Bone marrow (tissue), 2 donors: ENCODE measurements at places on chromosomes 1 and 21.

- no peak for DNase-seq
Measured at GRCh38 chr1:208141610-208142192, 102.5 kb downstream of the PLXNA2 start.

- DNase-seq = no peak
Measured at GRCh38 chr1:202172015-202172355, 11.6 kb upstream of the PTPN7 start.

- DNase-seq = no peak
Measured at GRCh38 chr21:46035809-46036695, 54.5 kb downstream of the COL6A1 start.

DNA sequence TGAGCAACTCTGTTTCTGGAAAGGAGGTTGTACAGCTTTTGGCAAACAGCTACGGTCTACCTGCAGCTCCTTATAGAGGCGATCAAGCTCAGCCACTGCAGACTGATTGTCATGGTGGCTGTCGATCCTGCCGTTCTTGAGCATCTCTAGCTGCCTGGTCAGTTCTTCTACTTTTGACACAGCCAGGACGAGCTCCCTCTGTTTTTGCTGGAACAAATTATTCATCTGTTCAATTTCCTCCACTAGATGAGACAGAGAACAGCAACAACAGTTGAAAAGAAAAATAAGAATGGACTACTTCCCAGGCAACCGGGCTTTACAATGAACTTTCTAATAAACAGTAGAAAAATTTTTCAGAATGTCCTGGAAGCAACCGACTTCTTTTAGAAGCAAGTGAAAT, 42.5 kb downstream of the TP53BP2 start:
- DNase-seq = no peak

DNA sequence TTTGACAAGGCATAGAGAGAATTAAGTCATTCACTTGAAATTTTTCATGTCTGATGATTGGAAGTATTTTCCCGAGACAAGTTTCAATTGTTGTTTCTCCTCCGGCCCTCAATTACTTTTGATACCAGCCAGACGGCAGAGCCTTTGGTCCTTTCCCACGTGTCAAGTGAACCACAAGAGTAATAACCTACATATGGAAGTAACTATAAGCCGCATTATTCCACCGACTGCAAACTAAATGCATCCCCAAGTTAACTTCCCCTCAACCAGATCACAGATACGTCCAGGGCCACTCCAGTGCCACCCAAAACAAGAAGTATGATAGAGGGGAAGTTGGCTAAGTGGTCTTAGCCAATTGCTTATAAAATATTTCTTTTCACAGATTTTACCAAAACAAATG, 20.2 kb downstream of the COLGALT2 start:
- DNase-seq = no peak

DNA sequence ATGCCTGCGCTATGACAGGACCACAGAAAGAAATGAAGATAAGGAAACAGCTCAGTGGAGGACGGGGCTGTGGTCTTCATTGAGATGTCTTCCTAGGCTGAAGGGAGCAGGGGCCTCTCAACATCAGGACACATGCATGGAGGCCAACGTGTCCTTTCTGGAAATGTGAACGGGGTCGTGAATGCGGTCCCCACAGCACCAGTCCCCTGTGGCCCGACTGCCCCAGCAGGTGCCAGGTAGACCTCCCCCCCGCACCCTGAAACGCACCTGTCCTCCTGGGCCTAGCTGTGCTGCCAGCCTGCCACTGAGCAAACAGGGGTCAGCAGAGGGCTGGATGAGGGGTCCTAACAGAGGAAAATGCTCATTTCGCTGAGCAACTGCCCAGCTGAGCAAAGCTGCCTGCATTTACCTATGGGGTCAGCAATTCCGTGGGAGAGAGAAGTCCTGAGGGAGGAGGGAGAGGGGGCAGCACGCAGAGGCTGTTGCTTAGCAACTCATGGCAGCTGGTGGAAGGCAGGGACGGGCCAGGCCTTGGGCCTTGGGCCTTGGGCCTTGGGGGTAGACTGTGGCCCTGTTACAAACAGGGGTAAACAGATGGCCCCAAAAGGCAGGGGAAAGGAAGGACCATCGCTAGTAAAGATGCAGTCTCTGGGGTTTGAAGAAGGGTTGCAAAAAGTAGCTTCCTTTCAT, 77.4 kb downstream of the NPHP4 start:
- DNase-seq = no peak

DNA sequence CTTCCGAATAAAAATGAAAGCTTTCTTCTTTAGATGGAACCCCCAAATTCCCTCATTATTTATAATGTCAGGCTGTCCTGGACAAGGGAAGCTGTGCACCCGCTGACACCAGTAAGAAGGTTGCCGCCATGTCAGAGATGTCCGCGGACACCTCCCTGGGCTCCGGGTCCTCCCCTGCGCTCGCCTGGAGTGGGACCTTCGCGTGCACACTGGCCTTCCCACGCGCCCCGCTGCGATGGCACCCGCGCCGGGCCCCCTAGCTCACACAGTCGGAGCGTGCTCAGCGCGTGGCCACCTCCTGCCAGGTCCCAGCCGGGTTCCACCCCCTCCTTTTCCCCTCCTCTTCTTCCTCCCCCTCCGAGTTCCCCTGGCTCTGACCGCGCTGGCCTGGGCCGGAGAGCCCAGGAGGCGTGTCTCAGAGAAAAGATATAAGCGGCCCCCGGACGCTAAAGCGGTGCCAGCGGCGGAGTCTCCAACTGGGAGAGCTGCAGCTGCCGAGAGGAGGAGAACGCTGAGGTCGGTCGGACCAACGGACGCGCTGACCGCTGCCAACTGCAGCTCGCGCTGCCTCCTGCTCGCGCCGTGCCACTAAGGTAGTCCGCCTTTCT, at the start of gene G0S2:
TSS of gene G0S2 (plus strand) at position 456 of the 608 bp plus-strand sequence. CDS start 273 bp downstream, outside the sequence.
- DNase-seq = no peak

DNA sequence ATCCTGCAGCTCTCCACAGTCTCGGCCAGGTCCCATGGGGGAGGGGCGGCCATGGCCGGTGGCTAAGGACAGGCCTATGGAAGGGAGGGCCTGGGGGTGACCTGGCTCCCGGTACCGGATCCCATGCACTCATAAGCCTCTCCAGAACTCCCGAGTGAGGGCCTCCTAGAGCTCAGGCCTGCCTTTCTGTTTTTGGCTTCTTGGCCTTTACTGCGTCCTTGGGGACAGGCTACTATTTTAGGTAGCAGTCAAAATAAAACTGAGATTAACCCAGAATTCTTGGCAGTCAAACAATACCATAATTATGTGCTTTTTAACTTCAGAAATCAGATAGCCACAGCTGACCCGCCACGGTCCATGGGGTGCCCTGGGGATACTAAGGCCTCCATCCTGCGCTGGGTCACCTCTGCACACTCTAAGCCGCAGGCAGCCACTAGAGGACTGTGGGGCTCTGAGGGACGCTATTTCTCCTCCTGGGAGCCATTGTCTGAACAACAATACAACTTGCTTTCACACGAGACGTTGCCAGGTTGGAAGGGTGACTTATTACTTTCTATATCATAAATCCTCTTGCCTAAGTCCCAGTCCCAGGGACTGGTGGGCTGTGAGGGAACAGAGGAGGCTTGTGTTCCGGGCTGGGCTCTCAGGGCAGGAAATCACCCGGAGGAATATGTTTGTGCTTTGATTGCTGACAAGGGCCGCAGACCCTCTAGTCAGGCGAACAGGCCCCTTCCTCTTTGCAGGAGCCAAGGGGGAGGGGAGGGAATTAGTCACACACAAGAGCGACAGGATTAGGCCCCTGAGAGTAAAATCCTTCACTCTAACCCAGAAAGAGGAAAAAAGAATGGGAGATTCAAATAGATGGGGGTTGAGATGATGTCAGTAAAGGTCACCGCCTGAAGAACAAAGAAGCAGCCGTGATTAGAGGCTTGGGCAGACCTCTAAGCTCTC, 40.7 kb upstream of the BCAR3 start:
- no peak for DNase-seq

- DNase-seq = no peak
Measured at GRCh38 chr1:154765970-154766369, 104.1 kb downstream of the KCNN3 start.

GRCh38 chr1:181405584-181405983, 77.7 kb upstream of the CACNA1E start:
- DNase-seq = no peak

GRCh38 chr21:14734191-14734590, 188.1 kb upstream of the SAMSN1 start:
- peak; percentile 80 for DNase-seq

DNA sequence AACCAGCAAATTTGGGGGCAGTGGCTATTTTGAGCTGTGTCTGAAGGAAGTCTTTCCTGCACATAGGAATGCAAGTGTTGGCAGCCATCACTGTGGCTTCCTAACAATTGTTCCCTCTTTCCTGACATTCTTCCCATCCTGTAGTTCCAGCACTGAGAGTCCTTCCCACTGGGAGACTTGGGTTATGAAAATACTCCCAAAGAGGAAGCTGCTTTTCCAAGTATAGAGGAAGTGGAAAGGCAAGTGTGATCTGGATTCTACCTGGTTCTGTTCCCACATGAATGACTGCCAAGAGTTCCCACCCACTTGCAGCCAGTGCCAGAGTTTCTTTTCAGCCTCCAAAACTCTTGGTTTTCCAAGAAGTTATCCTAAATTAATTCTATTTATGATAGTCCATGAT, 98.5 kb upstream of the CD53 start:
- no peak for DNase-seq

DNA sequence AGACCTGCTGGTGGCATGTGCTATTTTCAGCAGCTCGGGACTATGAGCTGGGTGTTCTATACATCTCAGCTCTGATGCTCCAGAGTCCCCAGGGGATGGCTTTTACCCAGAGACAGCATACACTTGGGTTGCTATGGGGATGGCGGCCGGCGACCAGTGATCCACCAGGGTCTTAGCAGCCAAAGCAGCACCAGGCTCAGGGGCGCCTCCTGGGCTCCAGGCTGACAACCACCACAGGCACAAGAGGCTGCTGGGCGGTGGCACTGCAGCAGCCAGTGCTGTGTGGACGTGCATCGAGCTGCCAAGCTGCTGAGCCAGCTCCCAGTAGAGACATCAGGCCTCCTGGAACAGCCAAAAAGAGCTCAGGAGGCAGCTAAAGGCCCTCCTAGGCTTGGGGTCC, 37.6 kb upstream of the CLSTN1 start:
- no peak for DNase-seq

- no peak for DNase-seq
Measured at GRCh38 chr1:176866011-176866714, 298.3 kb downstream of the ASTN1 start.

DNA sequence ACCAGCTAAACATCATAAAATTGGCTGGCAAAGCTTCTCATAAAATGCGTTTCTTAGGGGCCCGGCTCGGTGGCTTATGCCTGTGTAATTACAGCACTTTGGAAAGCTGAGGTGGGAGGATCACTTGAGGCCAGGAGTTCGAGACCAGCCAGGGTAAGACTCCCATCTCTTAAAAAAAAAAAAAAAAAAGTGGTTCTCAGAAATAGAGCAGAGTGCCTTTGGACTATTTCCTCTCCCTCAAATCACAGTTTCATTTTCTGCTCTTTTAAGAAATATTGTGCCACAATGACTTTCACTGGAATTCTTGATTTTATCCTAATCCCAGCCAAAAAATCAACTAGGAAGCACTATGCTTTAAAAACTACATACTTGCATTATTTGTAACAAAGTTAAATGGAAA, 13.3 kb downstream of the HSF2BP start:
- DNase-seq = no peak

GRCh38 chr1:76129731-76130130, 55.2 kb downstream of the ST6GALNAC3 start:
- DNase-seq = no peak

GRCh38 chr1:235902677-235903542, 36.2 kb upstream of the LYST start:
- DNase-seq = no peak

DNA sequence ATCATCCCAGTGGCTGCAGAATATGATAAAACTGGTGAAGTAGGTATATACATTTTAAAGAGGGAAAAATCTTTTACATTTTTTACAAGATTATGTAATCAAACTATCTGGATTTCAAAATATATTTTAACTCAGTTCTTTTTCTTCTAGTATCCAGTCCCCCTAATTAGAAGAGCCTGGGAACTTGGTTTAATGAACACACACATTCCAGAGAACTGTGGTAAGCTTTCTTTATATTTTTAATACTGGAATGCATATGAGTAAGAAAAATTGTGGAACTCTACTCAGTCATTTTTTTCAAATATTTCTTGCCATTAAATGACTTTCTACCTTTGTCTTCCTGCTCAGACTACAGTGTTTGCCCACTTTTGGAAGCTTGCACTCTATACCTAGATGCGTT, 8.2 kb downstream of the ACADM start:
- no peak for DNase-seq

- no peak for DNase-seq
Measured at GRCh38 chr1:203278082-203278884, 27.0 kb upstream of the BTG2 start.

DNA sequence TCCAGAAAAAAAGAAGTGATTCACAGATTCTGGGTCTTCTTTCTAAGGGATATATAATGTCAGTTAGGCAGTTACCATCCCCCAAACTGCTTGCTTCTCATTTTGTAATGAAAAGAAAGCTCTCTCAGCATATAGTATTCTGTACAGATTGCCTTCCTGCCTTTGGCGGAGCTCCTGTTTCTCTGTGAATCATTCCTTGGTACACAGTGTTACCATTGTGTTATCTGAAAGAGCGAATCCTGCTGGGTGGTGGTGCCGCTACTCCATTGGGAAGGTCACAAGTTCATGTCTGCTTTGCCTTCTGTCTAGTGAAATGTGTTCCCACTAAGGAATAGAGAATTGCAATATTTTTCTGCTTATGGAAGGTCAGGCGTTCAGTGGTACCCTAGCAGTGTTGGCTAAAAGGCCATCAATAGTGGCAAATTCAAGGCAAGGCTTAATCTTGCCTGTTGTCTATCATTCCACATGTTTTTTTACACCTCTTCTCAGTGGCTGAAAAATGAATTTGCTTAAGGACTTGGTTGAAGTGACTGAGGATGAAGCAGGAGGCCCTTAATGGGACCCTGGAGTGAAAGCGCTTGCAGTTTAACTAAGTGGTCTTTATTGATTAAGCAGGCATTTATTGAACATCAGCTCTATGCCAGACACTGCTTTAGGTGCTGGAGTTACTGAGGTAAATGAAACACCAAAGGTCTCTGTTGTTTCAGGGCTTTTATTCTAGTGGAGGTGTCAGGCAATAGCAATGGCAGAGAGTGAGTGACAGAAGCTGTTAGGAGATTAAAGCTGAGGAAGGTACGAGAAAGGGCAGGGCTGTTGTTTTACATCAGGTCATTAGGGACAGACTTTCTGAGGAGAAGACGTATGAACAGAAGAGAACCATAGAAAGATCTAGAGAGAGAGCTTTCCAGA, 186.7 kb downstream of the PDE4B start:
- DNase-seq = no peak

- no peak for DNase-seq
Measured at GRCh38 chr1:159011751-159012150, 2.0 kb downstream of the IFI16 start.

- DNase-seq = no peak
Measured at GRCh38 chr1:181126871-181127587, 38.5 kb downstream of the IER5 start.

DNA sequence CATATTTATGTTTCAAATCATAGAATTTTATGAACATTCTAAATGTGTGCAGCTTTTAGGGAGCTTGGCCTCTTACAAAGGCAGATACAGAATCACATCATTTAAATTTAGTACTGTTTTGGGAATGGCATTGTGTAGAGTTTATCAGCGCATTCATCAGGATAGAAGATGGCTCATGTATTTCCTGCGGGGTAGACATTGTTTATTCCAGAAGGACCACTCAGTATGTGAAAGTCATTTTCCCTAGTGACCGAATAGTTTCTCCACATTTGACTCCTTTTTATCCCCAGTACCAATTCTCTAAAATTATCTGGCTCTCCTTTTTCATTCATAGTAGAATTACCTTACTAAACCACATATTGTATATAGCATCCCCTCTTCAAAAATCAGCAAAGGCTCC, 981.9 kb upstream of the ADGRL4 start:
- no peak for DNase-seq

- DNase-seq = no peak
Measured at GRCh38 chr1:193184776-193185175, 1.6 kb downstream of the B3GALT2 start.
